ENCODE measurements at places on chromosomes 12 and 14. TPM values are rescaled to one million over a fixed set of nuclear protein-coding genes. Genes with fewer than 3 reads are reported as not detected.

Gene DHRS4
- total RNA-seq: 13.3 TPM

Gene ARHGAP5
- total RNA-seq: 300 TPM

Gene GPRC5D
- not detected for total RNA-seq

Gene KIF26A
- 31.3 TPM for total RNA-seq

Gene RTL1
- 0.49 TPM for total RNA-seq

Gene SLC25A47
- 0.22 TPM for total RNA-seq

Gene AKAP6
- total RNA-seq: 74.4 TPM

Gene LBHD2
- total RNA-seq: not detected

Gene TMEM179
- 24.7 TPM for total RNA-seq

Gene RNASE7
- 0.55 TPM for total RNA-seq

Gene HOXC12
- total RNA-seq: not detected

Gene RIN3
- 7.2 TPM for total RNA-seq

Gene AKAP5
- 3.8 TPM for total RNA-seq

Gene TMPRSS12
- total RNA-seq: not detected

Gene NGB
- total RNA-seq: 1.4 TPM

Gene DEGS2
- 2.1 TPM for total RNA-seq

Gene TSPAN9
- 196 TPM for total RNA-seq

Gene SVOP
- 21.6 TPM for total RNA-seq

Gene GPR65
- total RNA-seq: 0.66 TPM

Gene PPP1R1A
- total RNA-seq: 8.8 TPM

Gene HVCN1
- total RNA-seq: 6.8 TPM

Gene TIMELESS
- total RNA-seq: 24.6 TPM

Data from camera-type eye (tissue), 1 donor.